Foreskin melanocyte (primary cell): ENCODE measurements at places on chromosomes 3 and 15.

DNA sequence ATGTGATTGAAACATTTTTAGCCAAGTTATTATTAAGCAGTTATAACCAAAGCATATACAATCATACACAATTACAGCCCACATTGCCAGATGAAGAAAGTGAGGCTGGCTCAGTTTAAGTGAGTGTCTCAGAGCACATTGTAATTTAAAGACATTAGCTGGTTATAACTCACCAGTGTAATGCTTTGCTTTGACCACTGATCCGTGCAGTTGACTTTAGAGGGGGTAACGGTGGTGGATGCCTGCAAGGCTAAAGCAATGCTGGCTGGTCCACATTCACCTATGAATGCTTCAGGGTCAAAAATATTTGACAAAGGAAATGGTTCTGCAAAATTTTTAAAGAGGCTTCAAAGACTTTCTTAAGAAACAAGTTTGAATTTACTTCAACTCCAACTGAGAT is 1.2 kb downstream of the C3orf85 start:
- DNase-seq: no peak

GRCh38 chr3:150825192-150825915 is 62.4 kb upstream of the SIAH2 start:
- no peak for DNase-seq

DNA sequence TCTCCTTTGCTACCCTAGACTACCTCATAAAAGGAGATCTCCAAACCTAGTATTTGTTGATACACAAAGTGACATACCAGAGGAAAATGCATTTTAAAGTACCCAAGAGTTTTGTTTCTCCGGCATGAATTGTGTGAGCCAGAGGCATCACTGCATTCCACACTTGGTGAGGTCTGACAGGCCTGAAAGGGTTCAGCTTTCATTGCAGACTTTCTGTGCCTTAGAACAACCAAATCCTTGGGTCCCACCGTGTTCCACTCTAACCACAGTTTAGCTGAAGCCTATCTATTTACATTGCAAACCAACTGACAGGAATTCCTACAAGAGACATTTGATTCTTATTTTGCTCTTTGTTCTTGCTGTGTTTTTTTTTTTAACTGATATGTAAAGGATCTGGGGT is 21.0 kb upstream of the EID1 start:
- DNase-seq: no peak

- DNase-seq: no peak
Observed at GRCh38 chr3:83738202-83738601, 1220.6 kb upstream of the CADM2 start.

- DNase-seq: no peak
Observed at GRCh38 chr3:192170031-192170430, 557.3 kb downstream of the FGF12 start.

DNA sequence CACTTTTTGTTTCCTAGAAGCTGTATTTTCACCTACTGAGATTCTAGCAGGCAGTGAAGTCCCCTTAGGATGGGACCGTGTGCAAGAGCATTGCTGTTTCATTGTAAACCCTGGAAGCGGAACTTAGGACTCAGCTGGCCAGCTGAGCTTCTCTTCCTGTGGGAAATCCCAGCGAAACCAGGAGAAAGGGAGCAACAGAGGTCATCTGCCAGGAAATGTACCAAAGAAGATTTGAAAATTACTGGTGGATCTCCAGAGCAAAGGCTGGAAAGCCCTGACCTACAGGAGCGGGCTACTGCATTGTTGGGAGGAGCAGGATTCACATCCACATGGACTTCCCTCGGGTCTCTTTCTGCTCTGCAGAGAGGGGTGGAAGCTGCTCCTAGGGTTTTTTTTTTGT is 7.6 kb upstream of the ADPRH start:
- no peak for DNase-seq

- no peak for DNase-seq
Observed at GRCh38 chr15:99137877-99138276, 33.0 kb downstream of the SYNM start.

DNA sequence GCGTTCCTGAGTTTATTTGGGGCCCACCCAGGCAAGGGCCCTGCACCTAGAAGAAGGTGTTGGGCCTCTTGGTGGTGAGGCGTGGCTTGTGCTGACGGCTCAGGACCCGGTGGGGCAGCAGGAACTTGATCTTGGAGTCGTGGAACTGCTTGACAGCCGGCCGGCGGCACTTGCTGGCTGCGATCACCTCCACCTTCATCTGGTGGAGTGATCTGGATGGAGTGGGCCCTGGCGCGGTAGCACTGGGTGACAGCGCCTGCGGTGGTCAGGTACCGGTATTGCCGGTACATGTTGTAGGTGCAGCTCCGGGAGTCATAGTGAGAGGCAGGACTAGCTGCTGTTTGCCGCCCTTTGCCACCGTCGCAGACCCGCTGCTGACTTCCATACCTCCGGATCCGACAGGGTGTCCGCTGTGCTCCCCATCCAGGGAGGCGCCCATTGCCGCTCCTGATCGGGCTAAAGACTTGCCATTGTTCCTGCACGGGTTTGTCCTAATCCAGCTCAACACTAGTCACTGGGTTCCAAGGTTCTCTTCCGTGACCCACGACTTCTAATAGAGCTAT is 136.8 kb downstream of the ANO10 start:
- DNase-seq: no peak

GRCh38 chr3:98971169-98971681 is 69.7 kb upstream of the DCBLD2 start:
- DNase-seq: peak; percentile 93

- no peak for DNase-seq
Observed at GRCh38 chr3:154095832-154096421, 25.3 kb upstream of the ARHGEF26 start.

- no peak for DNase-seq
Observed at GRCh38 chr15:88813960-88814359, 10.7 kb downstream of the ACAN start.
